Stimulated activated CD8-positive, alpha-beta memory T cell treated with anti-CD3 and anti-CD28 coated beads, Interleukin-7, amount 100 ng/mL, for 24 hours (primary cell): ENCODE measurements at places on chromosomes 4 and X.

- no peak for DNase-seq
Measured at GRCh38 chrX:40864972-40865371, 129.6 kb upstream of the MED14 start.

DNA sequence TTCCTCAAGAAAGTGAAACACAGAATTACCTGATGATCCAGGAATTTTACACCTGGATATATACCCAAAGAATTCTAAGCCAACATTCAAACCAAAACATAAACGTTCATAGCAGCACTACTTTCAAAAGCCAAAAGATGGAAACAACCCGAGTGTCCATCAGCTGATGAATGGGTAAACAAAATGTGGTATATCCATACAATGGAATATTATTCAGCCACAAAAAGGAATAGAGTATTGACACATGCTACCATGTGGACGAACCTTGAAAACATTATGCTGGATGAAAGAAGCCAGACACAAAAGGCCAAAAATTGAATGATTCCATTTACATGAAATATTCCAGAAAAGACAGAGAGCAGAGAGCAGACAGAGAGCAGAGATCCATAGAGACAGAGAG, 52.0 kb downstream of the IRF2 start:
- DNase-seq: no peak

GRCh38 chrX:139640259-139640658, 67.7 kb downstream of the MCF2 start:
- no peak for DNase-seq

DNA sequence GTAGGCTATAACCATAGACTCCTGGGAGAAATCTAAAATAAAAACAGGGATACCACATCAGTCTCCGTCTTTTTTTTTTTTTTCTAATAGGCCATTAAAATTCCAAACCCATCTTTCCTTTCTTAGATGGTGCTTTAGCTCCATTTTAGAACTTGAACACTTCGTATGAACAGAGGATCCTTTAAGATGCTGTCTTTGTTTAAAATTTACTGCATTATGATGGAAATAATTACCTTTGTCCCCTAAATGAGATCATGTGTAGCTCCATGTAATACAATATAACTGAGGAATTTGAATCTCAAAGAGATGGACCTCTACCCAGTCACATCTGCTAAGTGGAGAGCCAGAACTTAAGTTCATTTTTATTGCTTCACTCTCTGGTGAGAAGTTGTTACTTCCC, 47.9 kb downstream of the CEP135 start:
- DNase-seq: no peak

DNA sequence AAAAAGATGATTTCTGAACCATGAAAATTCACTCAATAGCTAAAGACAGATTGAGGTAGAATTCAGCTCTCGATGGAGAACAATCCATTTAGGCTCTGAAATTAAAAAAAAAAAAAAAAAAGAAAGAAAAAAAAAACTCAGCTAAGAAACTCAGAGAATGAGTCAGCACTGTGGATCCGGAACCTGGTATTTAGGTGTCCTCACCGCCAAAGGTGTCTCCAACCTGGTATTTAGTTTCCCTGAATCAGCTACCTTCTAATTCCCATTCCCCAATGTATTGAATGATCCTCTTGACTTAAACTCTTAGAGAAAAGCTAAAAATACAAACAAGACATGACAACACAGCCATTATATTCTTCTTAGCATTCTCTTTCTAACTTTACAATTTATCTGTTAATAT, 150.3 kb upstream of the RASGEF1B start:
- DNase-seq: no peak

GRCh38 chrX:139738581-139738980, 30.6 kb upstream of the MCF2 start:
- DNase-seq: no peak

DNA sequence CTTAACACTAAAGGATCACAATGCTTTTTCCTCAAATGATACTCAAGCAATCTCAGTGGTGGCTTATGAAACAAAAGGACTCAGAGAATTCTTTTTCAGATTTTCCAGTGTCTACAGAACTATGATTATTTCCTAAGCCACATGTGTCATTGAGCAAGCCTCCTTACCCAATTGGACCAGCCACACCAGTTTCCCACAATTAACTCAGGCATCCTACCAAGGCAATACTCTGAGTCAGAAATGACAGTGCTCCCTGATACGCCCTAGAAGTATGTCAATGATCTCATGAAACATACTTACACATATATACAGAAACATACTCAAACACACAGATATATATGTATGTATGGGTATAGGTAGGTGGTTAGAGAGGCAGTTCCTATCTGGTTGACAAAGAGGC, 4.8 kb downstream of the ADAMTS3 start:
- DNase-seq: no peak

GRCh38 chrX:136376713-136377112, 76.0 kb downstream of the ADGRG4 start:
- DNase-seq: no peak

GRCh38 chr4:20252656-20253282, 1.1 kb downstream of the SLIT2 start:
- no peak for DNase-seq

DNA sequence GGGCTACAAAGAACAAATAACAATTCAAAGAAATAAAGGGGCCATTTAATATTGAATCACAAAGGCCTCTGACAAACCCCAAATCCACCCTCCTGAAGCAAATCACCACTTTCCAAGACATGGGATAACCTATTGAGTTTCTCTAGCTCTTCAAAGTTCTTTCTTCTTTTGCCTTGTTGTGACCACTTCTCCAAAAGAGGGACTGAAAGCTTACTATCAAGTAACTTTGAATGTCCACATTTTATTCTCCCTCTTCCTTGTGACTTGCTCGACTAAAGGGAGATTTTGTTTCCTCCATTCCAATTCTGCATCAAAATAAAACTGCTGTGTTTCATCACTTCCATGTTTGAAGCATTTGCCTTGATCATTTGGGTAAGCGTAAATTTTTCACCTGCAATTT, 166.6 kb upstream of the SLC7A11 start:
- DNase-seq: no peak

GRCh38 chrX:427812-428725, 41.4 kb upstream of the PPP2R3B start:
- DNase-seq: no peak

- no peak for DNase-seq
Measured at GRCh38 chr4:4420421-4420820, 33.5 kb downstream of the NSG1 start.

DNA sequence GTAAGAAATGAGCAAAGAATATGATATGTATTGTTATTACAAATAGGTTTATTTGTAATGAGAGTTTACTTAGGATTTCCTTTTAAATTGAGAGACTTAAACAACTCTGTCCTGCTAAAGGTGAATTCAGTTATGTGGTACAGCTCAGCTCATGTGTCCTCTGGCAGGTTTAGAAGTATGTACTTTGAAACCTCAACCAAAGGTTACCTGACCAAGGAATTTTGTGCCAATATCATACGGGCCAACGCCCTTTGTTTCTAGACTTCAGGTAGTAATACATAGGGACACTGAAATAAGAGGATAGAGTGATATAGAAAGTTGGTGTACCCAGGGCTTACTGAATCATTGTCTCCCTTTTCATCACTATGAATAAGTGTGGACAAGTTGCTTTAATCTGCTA, 25.7 kb downstream of the SLAIN2 start:
- no peak for DNase-seq

- no peak for DNase-seq
Measured at GRCh38 chr4:31375936-31376335, 655.8 kb downstream of the PCDH7 start.

- no peak for DNase-seq
Measured at GRCh38 chr4:48491514-48492176, 1.6 kb downstream of the ZAR1 start.

- no peak for DNase-seq
Measured at GRCh38 chr4:86848136-86848535, 1.0 kb downstream of the SLC10A6 start.

DNA sequence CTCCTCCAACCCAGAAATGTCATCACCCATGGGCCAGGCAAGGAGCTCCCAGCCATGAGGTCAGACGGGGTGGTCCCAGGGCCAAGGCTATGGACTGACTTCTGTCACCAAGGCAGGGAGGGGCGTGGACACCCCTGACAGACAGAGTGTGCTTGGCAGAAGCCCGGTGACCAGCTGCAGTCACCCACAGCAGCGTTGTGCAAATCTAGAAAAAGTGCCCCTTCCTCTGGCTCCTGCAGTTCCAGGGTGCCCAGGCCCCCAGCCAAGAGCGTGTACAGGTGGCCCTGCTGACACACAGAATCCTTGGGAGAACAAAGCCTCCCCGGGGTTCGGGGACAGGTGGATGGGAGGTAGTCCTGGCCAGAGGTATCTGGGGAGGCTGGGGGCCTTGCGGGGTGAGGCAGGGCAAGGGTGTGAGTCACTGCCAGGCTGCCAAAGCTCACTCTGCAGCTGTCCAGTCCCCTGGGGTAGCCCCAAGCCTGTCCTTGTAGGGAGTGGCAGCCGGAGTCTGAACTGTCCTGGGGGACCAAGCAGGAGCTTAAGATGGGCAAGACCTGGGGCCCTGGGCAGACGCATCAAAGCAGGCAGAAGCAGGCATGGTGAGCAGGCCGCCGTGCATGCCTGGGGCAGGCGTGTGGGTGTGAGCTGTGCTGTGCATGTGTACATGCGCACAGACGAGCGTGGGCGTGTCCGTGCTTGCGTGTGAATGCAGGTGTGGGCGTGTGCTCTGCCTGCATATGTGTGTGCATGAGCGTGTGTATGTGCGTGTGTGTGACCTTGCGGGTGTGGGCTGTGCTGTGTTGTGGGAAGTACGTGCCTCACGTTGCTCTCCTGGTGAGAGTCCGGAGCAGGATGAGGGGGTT, 3.3 kb downstream of the MYL5 start:
- DNase-seq: no peak

GRCh38 chr4:6109842-6110560, 90.3 kb downstream of the JAKMIP1 start:
- DNase-seq: no peak

- no peak for DNase-seq
Measured at GRCh38 chr4:144816668-144817067, 170.7 kb downstream of the HHIP start.

DNA sequence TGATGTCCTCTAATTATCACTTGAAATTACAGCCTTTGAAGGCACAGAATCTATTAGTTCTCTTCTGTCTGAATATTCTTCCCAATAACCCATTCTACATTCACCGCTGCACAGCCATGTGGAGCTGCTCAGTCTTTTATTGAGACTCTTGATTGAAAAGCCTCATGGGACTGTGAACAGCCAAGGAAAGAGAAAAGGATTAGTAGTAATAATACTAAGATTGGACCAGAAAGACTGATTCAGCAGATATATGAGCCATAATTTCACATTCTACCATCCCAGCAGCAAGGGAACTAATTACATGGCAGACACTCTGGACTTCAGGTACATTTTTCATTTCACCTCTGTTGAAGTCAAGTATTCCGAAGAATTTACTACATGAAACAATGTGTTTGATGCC, 2471.7 kb downstream of the ARAP2 start:
- DNase-seq: no peak

- DNase-seq: no peak
Measured at GRCh38 chr4:122909683-122910082, 12.7 kb downstream of the NUDT6 start.

- DNase-seq: no peak
Measured at GRCh38 chr4:180706766-180707165, 1536.4 kb upstream of the TENM3 start.

- DNase-seq: no peak
Measured at GRCh38 chr4:175453456-175453855, 358.6 kb downstream of the GPM6A start.

DNA sequence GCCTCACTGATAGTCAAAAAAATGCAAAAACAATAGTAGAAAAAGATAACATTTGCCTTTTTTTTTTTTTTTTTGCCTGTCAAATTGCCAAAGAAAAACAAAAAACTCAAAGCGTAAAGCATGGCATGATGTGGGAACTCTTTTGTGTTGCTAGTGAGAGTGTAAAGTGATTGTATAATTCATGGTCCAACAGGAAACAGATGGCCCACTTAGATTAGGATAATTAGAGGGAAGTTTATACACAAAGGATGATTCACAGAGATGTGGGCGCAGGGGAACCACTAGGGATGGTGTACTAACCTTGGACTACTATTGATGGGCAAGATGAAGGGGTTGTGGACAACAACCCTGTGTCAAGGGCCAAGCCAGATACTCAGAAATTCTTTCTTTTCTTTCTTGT, 16.4 kb downstream of the MCUB start:
- no peak for DNase-seq

- DNase-seq: no peak
Measured at GRCh38 chr4:78962597-78963115, 23.4 kb upstream of the PAQR3 start.

GRCh38 chr4:126807132-126807531, 825.6 kb upstream of the INTU start:
- DNase-seq: no peak

DNA sequence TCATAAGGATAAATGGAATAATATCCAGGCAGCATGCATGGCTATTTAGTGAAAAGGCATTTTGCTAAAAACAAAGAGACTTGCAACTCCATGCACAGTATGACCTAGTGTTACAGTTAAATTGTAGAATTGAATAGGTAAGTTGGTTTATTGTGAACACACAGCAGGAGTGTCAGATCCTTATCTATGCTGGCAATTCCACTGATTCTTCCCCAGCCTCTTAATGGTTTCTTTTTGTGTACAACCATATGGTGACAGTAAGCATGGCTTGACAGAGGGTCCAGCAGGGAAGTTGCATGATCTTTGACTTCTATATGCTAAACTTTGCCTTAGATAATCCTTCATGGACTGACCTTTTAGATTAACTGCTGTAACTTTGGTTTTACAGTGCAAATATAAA, 936.6 kb upstream of the EPHA5 start:
- DNase-seq: no peak

DNA sequence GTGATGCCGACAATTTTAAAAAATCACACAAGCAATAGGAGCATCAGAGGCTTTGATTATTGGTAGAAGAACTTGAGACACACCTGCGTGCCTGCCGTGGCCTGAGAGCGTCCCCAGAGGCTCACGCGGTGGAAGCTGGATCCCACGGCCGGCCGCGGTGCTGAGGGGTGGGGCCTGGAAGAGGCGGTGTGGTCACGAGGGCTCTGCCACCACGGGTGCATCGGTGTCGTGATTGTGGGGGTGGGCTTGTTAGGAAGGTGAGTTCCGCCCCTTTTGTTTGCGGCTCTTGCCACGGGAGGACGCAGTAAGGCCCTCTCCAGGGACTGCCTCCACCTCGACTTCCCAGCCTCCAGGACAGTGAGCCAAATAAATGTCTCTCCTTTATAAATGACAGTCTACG, 77.2 kb upstream of the ADRA2C start:
- DNase-seq: no peak

- DNase-seq: no peak
Measured at GRCh38 chr4:80492761-80493160, 157.2 kb downstream of the CFAP299 start.

- no peak for DNase-seq
Measured at GRCh38 chr4:81594490-81595159, 122.9 kb upstream of the RASGEF1B start.

- no peak for DNase-seq
Measured at GRCh38 chr4:80075995-80076675, 3.1 kb upstream of the ANTXR2 start.

GRCh38 chrX:72634331-72634730, 61.7 kb upstream of the HDAC8 start:
- DNase-seq: no peak
